Left ventricle myocardium inferior (tissue), 1 donor: ENCODE measurements at places on chromosomes 16 and 17. TPM values are rescaled to one million over a fixed set of nuclear protein-coding genes. Genes with fewer than 3 reads are reported as not detected.

TVP23A gene
- 0.22 TPM for total RNA-seq

TBC1D3I gene
- not detected for total RNA-seq

TMEM92 gene
- total RNA-seq, result not detected

GSDMA gene
- 0.66 TPM for total RNA-seq

GRCh38 chr17:66531851-66532295, 229.5 kb downstream of the PRKCA start:
- no peak overlapping the region for H3K27ac ChIP-seq
- no peaks in the 10 kb centered on the region for H3K36me3 ChIP-seq
- no peaks in the 10 kb centered on the region for H3K27me3 ChIP-seq
- no peak for DNase-seq
- H3K4me1 ChIP-seq, result peaks cover 9% of the 10 kb centered on the region
- no peak overlapping the region for H3K4me3 ChIP-seq

- H3K27me3 ChIP-seq, result no peaks in the 10 kb centered on the region
- H3K4me1 ChIP-seq, result peaks cover 15% of the 10 kb centered on the region
- H3K27ac ChIP-seq, result no peak overlapping the region
These were observed 7.8 kb upstream of the SRL start for GRCh38 chr16:4249530-4250308.

DNA sequence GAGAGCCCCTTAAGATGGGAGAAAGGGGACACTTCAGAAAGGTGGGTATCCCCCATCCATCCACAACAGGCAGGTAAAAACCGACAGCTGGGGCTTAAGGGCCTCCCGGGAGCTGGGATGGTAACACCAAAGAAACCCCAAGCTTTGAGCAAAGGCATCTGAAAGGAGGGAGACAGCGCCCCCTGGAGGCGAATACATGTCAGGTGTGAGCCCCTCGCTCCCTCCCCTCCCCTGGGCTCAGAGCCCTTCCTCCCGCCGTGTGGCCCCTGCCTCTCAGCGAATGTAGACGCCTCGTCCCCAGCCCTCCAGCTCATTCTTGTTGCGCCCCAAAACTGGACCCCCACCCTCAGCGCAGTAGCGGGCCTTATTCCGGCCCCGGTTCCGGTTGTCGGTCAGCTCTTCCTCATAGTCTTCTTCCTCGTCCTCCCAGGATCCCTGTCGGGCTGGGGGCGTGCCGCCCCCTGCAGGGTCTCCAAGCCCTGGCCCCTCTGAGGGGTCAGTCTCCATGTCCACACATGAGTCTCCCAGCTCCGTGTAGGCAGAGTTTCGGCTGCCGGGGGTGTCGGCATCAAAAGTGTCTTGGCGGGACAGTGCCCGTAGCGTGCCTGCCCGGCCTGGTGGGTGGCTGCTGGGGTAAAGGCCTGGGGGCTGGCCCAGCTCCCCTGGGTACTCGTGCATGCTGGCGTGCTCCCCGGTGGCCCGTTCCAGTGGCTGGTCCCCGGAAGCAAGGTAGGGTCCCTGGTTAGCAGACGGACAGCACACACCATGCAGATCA, 9.1 kb upstream of the ARL5C start:
- H3K36me3 ChIP-seq, result peaks cover 12% of the 10 kb centered on the region
- peaks cover 4% of the 10 kb centered on the region for H3K27me3 ChIP-seq
- no peak overlapping the region for H3K4me3 ChIP-seq

DNA sequence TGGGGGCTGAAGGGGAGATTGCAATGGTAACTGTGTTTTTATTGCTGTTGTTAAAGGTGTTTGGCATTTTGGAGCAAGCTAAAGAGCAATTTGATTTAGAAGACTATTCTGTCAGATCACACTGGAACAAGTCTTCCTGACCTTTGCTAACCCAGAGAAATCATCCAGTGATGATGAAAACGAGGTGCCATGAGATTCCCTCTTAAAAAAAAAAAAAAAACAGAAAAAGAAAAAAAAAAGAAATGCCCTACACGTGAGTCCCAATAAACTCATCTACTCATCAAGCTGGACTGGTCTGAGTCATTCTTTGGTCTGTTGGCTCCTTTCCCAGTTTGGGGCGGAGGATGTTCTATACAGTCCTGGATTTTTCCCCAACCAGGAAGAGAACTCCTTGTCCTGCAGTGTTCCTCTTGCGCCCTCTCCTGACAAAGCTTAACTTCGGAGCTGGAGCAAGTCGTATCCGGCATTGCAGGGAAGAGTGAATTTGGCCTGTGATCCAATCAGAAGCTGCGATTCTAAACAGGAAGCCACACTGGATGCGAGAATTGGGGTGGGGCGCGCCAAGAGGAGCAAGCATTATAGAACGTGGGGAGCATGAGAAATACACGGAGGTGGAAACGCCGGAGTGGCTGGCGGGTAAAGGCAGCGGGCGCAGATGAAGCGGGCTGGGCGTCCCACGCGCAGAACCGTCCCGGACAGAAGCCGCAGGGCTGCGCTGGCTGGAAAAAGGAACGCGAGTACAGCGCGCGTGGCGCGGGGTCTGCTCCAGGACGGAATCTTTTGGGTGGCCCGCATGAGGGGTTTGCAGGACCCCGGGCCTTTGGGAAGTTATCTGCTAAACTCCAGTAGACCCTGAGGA, 22.4 kb upstream of the CRYM start:
- H3K27me3 ChIP-seq, result no peaks in the 10 kb centered on the region
- peak overlapping the region; percentile 85 for H3K27ac ChIP-seq
- DNase-seq, result peak; percentile 87
- peak overlapping the region; percentile 79 for H3K4me3 ChIP-seq

DNA sequence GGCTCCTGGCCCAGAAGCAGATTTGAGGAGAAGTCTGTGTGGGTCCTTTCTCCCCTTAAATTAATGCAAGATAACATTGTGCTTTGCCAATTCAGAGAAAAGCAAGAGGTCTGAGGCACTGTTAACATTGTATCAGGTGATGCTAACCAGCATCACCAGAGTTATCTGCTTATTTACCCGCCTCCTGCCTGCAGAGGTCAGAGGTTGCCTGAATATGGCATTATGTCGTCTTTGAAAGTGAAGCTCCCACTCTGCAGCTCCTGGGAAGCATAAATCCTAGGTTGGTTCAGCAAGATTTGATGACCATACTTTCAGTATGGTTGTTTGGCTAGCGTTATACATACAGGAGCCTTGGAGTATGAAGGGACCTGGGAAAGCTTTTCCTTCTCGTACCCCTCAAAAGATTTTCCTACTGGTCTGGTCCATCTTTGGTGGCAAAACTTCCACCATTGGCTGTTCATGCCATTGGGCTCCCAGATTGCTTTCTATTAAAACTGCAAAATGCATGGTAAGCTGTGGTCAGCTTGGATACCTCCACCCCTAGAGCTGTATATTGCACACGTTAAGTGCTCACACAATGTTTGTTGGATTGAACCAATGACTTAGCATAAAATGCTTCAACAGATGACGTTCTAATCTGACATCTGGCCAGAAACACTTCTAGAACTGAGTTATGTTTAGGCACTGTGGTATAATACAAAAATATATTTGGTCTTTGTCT, 24.1 kb downstream of the CHD9 start:
- no peaks in the 10 kb centered on the region for H3K27me3 ChIP-seq
- H3K4me3 ChIP-seq, result no peak overlapping the region
- no peaks in the 10 kb centered on the region for H3K36me3 ChIP-seq
- peak overlapping the region; percentile 94 for H3K27ac ChIP-seq

DNA sequence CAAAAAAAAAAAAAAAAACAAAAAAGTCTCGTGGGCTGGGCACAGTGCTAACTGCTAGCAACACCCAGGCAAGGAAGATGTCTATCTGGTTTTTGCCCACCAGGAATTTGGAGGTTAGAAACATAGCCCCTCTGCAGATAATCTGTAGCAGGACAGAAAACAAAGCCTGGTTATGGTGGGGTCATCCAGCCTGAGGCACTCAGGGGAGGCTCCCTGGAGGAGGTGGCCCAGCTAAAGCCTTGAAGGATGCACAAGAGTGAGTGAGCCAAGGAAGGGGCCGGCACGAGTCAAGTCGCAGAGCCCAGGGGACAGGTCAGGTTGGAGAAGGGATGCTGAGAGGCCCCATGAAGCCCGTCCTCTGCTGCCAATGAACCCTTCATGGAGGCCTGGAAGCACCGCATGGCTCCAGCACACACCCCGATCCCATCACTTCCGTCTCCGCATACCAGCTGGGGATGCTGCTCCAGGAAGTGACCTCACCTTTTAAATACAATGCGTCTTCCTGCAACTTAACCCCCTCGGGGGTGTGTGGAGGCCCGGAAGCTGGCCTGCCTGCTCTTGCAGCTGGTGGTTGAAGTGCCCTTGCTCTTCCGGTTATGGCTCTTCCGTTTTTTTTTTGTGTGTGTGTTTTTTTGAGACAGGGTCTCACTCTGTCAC, 86.5 kb downstream of the ENGASE start:
- no peak for DNase-seq
- no peaks in the 10 kb centered on the region for H3K36me3 ChIP-seq
- H3K4me1 ChIP-seq, result no peaks in the 10 kb centered on the region
- peaks cover 94% of the 10 kb centered on the region for H3K27me3 ChIP-seq
- no peak overlapping the region for H3K4me3 ChIP-seq
- H3K27ac ChIP-seq, result no peak overlapping the region

DNA sequence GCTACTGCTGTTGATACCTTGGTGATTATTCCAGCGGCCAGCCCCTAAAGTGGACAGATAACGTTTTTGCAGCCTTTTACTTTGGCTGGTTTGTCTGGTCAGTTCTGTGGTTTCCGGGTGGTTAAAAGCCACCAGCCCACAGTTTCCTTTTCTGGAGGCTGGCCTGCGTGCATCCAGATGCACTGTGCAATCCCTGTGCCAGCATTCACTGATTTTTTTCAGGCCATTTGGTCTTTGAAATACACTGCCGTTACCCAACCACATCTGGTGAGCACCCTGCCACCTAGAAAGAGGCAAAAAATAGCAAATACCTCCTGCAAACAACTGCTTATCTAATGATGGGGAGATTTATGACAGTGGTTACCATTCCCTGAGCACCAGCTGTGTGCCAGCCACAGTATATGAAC, 797 bp downstream of the NUDT7 start:
- H3K27ac ChIP-seq, result peak overlapping the region; percentile 93
- H3K36me3 ChIP-seq, result peaks cover 18% of the 10 kb centered on the region
- DNase-seq, result peak; percentile 16
- peaks cover 11% of the 10 kb centered on the region for H3K4me1 ChIP-seq
- H3K4me3 ChIP-seq, result peak overlapping the region; percentile 79

- H3K4me3 ChIP-seq, result peak overlapping the region; percentile 98
- DNase-seq, result no peak
- peak overlapping the region; percentile 97 for H3K27ac ChIP-seq
- no peaks in the 10 kb centered on the region for H3K27me3 ChIP-seq
- H3K4me1 ChIP-seq, result peaks cover 70% of the 10 kb centered on the region
These were observed 1.7 kb downstream of the USP32 start for GRCh38 chr17:60390186-60390585.

GRCh38 chr17:41895617-41896016, 23.1 kb downstream of the ACLY start:
- H3K36me3 ChIP-seq, result peaks cover 94% of the 10 kb centered on the region
- H3K27ac ChIP-seq, result peak overlapping the region; percentile 74
- H3K4me1 ChIP-seq, result peaks cover 20% of the 10 kb centered on the region
- H3K4me3 ChIP-seq, result no peak overlapping the region

GRCh38 chr16:55055262-55055661, 124.6 kb downstream of the IRX5 start:
- no peak for DNase-seq
- H3K36me3 ChIP-seq, result no peaks in the 10 kb centered on the region
- peaks cover 74% of the 10 kb centered on the region for H3K27me3 ChIP-seq
- H3K27ac ChIP-seq, result no peak overlapping the region
- no peak overlapping the region for H3K4me3 ChIP-seq
- H3K4me1 ChIP-seq, result peaks cover 8% of the 10 kb centered on the region

GRCh38 chr16:30004424-30004776, 6.4 kb downstream of the DOC2A start:
- peaks cover 19% of the 10 kb centered on the region for H3K36me3 ChIP-seq
- no peak overlapping the region for H3K4me3 ChIP-seq
- H3K4me1 ChIP-seq, result peaks cover 9% of the 10 kb centered on the region
- no peak overlapping the region for H3K27ac ChIP-seq
- H3K27me3 ChIP-seq, result peaks cover 16% of the 10 kb centered on the region

DNA sequence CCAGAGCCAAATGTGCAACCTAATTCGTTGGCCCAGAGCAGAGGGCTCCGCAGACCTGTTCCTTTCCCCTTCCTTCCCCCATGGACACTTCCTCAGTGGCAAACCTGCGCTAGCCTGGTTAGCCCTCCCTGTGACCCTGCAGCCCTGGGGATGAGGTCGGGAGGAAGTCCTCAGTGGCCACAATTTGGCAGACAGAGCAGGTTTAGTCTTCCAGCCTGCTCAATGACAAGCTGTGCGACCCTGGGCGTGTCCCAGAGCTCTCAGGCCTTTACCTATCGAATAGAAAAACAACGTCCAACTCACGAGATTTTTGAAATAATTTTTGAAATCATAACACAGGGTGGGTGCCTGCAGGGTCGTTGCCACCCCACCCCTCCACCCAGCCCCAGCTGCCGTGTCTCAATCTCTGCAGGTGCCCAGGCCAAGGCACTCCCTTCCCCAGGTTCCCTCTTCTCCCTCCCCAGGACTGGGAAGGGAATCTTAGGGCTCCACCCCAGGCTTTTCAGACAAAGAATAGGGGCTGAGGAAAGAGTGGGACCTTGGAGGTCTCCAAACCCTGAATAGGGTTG, 1.4 kb downstream of the HBM start:
- H3K36me3 ChIP-seq, result no peaks in the 10 kb centered on the region
- no peak overlapping the region for H3K27ac ChIP-seq
- peaks cover 78% of the 10 kb centered on the region for H3K27me3 ChIP-seq
- peaks cover 23% of the 10 kb centered on the region for H3K4me1 ChIP-seq
- no peak overlapping the region for H3K4me3 ChIP-seq
- no peak for DNase-seq

DNA sequence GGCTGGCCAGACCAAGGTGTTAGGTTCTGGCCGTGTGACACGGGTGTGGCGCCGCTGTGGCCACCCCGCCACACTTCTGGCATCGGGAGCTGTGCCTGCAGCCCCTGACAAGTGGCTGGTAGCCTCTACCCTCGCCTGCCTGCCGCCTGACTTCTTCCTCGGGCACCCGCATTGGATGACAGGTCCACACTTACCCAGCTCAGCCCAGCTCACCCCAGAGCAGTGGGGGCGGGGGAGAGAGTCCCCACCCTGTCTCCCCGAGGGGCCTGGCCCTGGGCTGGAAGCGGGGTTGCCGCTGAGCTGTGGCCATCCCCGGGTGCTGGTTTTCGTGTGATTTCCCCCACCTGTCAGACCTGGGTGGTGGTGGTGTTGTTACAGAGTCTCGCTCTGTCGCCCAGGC, 53.9 kb upstream of the ACSF3 start:
- no peak overlapping the region for H3K27ac ChIP-seq
- no peak overlapping the region for H3K4me3 ChIP-seq
- no peak for DNase-seq
- peaks cover 97% of the 10 kb centered on the region for H3K27me3 ChIP-seq
- H3K36me3 ChIP-seq, result no peaks in the 10 kb centered on the region
